Stimulated activated CD8-positive, alpha-beta memory T cell treated with anti-CD3 and anti-CD28 coated beads, Interleukin-7, amount 100 ng/mL, for 1 hour (primary cell): ENCODE measurements at places on chromosomes 13 and 19.

- DNase-seq, result no peak
These were observed 493.3 kb downstream of the LMO7 start for GRCh38 chr13:76129305-76130000.

GRCh38 chr13:80239116-80239515 lies 101.8 kb downstream of the SPRY2 start:
- DNase-seq, result no peak

DNA sequence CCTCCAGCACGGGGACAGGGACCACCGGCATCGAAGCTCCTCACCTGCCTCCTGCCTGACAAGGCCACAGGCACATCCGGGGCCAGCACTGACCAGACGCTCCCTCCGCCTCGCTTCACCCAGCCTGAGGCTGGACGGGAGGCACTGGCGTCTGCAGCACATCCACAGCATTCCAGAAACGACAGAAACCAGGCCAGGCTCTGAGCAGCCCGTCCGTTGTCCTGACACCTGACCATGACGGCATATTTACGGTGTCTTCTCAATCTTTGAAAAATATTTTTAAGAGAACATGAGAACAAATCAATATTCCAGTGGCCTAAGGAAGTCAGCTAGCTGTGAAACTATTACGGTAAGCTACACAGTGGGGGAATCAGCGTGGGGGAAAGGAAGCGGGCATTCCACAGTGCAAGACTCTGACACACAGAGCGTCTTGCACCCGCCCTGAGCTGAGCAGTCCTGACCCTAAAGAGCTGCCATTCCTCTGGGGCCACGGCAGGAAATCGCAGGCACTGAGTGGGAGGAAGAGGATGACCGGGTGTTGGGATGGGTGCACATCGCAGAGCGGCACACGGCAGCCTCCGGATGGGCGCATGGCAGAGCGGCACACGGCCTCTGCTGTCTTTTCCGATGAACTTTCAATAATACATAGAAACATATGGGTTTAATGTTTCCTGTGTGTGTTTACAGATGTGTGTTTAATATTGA lies 26.8 kb downstream of the RASA3 start:
- DNase-seq, result no peak

GRCh38 chr13:24083141-24083540 lies 77.4 kb upstream of the SPATA13 start:
- no peak for DNase-seq

DNA sequence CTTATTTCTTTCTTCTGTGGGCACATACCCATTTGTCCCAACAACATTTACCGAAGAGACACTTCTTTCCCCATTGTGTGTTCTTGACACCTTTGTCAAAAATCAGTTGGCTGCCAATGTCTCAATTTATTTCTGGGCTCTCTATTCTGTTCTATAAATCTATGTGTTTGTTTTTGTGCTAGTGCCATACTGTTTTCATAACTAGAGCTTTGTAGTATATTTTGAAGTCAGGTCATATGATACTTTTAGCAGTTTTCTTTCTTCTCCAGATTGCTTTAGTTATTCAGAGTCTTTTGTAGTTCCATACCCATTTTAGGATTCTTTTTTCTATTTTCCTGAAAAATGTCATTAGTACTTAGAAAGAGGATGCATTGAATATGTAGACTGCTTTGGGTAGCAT lies 1276.3 kb downstream of the SLITRK1 start:
- no peak for DNase-seq

DNA sequence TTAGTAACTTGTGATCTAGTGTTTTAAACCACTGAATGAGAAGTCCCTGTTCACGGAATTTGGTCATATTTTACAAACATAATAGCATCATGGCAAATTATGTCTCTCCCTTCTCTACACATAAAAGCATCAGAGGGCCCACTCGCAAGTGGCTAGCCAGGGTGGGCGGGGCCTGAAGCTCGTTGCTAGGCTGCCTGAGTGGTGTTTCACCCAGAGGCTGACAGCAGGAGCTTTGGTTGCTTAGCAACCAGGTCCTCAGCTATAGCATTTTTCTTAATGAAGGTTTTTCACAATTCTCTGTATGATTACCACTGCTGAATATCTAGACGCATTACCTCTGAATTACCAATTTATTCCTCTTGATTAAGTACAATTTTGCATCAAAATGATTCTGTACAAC lies 126.5 kb downstream of the NALCN start:
- DNase-seq, result no peak

DNA sequence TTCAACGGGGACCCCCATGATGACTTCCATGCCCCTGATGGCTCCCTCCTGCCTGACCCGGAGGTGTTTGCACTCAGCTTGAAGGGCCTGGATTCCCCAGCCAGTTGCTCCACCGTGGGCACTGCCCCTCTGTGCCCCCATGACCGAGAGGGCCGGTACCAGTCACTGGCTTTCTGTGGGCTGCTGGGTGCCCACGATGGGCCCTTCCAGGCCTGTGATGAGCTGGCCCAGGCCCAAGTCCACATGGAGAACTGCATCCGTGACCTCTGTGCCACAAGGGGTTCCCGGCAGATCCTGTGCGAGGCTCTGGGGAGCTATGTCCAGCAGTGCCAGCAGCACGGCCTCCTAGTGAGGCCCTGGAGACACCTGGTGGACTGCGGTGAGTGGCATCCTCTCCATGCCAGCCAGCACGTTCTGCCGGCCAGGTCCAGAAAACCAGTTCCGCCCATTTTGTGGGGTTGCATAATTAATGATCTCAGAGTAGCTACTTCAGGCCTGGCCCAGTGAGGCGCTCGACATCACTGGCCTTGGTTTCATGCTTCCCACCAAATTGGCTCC lies 34.9 kb upstream of the FXYD3 start:
- DNase-seq, result no peak

- no peak for DNase-seq
These were observed 9.2 kb upstream of the RASL11A start for GRCh38 chr13:27261396-27261795.

- DNase-seq, result no peak
These were observed 44.6 kb downstream of the CCL25 start for GRCh38 chr19:8097198-8097597.
